ENCODE measurements at places on chromosomes 5 and 9.
A peak's percentile ranks its signal among the peaks of the same experiment; 100 is the strongest.

DNA sequence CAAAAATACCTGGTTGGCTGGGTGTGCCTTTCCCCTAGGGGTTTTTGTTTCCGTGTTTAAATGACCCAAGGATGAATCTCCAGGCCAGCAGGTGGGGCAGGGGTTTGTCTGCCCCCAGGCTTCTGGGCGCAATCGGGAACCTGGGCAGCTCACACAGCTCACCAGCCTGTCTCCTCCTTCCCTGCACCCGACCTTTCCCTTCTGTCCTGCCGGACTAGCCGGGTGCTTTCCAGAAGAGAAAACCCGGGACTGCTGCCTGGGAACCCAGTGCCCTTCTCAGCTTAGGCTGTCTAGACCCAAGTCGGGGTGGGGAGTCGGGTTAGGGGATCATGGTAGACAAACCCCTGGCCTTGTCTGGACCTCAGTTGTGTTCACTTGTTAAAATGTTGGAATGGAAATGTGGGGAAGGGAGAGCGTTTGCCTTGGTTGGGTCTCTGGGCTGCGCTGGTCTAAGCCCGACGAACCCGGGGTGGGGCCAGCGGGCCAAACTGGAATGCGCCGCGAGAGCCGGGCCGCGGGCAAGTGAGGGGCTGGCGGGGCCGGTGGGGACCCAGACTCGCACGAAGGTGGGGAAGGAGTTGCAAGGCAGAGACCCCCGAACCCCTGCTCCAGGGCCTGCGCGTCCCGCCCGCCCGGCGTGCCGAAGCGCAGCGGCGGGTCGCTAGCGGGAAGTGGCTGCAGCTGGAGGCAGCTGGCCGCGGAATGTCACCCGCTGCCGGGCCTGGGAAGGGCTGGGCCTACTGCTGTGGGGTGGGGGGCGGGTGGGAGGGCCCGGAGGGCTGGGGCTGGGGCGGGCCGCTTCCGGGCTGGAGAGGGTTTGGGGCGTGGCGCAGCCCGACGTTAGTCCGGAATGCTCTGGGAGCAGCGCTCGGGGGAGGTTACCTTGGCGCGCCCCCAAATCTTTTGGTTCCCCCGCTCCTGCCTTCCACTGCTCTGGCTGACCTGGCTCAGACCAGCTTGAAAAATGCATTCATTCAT lies 84.6 kb downstream of the DAB2IP start:
- DNase-seq = peak; percentile 92

GRCh38 chr9:19294219-19294618 lies 63.7 kb downstream of the DENND4C start:
- no peak for DNase-seq

DNA sequence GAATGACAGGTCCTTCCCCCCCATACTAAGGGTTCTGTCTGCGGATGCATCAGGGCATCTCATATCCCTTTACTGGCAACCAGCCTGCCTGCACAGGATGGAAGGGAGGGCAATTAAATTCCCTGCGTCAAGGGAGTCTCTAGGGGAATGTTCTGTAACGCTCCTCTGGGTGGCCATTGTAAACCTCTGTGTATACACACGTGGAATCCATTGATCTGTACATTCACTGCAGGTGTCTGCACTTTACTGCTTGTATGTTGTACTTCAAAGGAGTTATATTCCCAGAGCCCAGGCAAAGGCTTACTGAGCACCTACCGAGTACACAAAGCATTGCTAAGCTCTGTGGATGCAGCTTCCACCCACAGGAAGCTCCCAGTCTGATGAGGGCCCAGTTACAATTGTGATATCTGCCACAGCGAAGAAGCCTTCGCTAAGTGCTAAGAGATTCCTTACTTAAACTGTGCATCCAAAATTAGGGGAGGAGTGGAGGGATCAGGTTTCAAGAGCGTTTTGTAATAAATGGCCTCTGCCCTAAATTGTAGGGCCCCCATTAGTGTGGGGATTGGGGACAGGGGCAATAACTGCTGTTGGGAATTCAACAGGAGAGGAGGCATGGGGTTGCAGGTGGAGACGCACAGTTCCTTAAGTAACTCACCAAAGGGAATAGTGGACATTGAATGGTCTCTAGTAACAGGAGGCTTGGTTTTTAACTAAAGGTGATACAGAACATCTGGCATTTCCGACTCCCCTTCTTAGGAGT lies 1.5 kb upstream of the RETREG1 start:
- peak; percentile 7 for DNase-seq

DNA sequence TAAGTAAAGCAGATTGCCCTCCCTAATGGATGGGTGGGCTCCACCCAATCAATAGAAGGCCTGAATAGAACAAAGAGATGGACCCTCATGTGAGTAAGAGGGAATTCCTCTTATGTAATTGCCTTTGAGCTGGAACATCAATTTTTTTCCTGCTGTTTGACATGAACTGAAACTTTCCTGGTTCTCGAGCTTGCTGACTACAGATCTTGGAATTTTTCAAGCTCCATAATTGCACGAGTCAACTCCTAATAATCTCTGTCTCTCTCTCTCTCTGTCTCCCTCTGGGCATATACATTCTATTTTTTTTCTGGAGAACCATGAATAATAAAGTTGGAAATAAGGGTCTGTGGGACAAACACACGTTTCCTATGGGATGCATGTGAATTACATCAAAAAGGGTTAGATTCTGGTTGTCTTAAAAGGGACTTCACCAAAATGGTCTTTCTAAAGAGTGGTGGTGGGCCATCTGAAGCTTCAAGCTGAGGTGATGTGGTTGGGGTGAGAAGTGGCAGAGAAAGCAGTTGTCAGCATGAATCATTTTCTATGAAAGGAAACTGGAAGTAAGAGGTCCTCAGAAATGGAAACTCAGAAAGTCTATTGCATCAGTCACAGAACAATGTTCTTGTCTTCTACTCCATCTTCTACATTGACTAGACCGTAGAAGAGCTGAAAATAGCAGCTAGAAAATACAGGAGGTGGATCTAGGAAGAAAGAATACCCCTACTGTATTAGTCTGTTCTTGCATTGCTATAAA lies 47.0 kb upstream of the HOMER1 start:
- DNase-seq = no peak

GRCh38 chr5:2886531-2886930 lies 135.1 kb upstream of the IRX2 start:
- no peak for DNase-seq

DNA sequence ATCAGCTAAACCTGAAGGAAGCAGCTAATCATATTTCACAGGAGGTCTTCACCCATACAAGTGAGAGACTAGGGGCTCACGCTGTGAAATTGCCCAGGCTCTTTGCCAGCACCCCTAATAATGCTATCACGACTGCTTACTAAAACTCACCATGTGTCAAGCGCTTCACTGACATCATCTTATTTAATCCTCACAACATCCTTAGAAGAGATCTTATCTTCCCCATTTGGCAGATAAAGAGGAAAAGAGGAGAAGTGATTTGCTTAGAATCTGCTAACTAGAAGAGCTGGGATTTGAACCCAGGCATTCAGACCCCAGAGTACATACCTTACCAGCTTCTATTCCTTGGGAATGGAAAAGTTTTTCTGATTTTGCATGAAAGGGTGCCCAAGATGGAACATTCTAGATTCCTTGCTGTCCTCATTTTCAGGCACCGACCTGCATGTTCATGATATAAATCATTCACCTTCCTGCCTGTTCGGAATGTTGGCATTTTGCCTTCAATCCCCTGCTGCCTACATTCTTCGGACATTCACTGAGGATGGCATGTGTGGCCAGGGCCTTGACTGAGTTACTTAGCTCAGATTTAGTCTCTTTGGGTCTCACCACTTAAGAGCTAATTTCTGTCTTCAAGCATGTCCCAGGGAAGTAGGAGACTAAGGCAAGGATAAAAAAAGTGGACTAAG lies 88.1 kb downstream of the SH3TC2 start:
- DNase-seq = no peak

DNA sequence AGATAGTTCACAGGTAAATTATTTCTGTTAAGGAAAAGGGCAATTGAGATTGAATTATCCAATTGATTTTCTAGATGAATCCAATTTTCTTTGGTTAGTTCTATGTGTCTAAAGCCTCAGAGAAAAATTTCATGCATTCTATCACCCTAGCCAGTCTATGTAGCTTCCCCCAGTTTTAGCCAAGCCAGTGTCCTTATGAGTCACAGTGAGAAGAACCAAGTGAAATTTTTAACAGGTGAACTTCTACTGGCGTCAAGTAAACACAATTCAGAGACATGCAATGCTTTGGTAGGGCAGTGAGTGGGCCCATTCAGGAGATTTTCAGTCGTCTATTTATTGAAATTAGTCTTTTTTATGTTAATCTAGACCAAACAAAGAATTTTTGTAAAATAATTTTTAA lies 1077.4 kb upstream of the ARRDC3 start:
- DNase-seq = no peak

DNA sequence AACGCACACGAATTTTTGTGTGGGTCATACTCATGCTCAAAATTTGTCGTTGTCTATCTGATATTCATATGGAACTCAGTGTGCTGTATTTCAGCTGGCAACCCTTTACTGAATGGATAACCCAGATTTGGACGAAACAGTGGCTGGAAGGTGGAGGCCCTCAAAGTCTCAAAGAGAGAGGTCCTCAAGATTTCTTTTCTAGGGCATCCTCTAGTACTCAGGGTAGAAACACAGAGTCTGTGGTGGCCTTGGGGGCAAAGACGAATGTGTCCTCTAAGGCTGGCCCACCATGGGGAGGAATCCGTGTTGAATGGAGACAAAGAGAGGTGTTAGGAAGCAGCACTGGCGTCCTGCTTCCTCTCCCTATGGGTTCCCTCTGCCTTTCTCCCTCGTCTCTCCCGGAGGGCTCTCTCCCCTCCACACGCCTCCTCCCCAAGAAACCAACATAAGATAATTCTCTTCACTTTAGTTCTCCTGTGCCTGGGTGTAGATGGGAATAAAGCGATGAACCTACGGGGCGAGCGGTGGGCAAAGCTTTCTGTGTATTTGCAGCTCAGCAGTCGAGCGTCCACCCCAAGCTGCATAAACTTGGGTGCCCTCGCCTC lies 333.7 kb downstream of the CWC27 start:
- no peak for DNase-seq

DNA sequence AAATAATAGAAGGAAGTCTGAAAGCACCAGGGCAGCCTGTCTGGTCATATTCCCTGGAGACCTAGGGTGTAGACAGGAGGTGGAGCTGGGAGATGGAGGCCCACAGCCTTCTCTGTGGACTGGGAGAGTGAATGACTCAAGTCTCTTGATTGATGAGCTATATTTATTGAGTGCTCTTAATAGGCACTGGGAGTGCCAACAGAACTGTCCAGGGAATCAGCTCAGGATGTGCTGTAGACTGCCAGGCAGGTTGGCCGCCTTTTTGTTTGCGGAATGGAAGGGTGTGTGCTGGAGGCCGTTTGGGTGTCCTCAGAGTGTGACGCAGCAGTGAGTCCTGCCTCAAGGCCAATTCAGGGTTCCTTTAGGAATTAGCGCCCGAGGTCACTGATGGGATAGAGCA lies 33.4 kb upstream of the POMT1 start:
- DNase-seq = no peak

DNA sequence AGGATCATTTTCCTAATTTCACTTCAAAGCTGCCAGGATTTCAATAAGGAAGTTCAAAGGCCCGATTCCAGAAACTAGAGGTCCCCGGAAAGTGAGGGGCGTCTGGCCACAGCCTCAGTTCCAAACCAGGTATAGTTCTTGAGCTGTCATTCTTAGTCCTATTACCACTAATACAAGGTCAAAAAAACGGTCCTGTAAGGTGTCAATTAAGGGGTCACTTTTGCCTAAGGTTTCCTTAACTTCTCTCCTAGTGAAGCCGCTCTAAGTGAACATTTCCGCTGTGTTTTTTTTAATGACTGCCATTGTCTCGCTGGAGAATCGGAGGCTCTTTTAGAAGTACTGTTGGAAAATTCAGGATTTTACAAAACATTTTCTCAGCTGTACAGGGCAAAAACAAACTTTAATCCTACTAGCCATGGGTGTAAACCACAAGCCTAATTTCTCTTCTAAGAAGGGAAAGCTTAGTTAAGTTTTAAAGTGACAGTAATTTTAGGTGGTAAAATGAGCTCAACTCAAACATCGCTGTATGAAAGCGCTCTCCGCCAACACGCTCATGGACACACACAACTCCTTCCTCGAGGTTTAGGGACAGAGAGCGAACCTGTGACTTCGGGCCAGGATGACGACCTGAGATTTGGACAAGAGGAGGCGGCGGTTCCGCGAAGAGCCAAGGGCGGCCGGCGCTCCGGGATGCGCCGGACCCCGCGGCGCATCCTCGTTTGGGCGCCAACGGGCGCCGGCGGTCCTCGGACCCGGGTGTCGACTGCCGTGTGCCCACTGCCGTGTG lies 76.7 kb upstream of the IFNE start:
- peak; percentile 50 for DNase-seq

Measured in GM23338 (cell line).